ENCODE measurements at places on chromosomes 3 and 15.

- no peak overlapping the region for H3K27ac ChIP-seq
- DNase-seq: no peak
- no peaks in the 10 kb centered on the region for H3K36me3 ChIP-seq
- H3K4me1 ChIP-seq: no peaks in the 10 kb centered on the region
- no peaks in the 10 kb centered on the region for H3K27me3 ChIP-seq
Measured at GRCh38 chr3:163011596-163011995, 1515.0 kb downstream of the OTOL1 start.

GRCh38 chr3:59558906-59559720, 509.3 kb upstream of the CFAP20DC start:
- H3K4me3 ChIP-seq: no peak overlapping the region
- H3K4me1 ChIP-seq: peaks cover 4% of the 10 kb centered on the region
- no peaks in the 10 kb centered on the region for H3K36me3 ChIP-seq
- no peak overlapping the region for H3K27ac ChIP-seq

GRCh38 chr3:173502983-173503568, 105.5 kb downstream of the NLGN1 start:
- H3K27me3 ChIP-seq: no peaks in the 10 kb centered on the region
- H3K36me3 ChIP-seq: no peaks in the 10 kb centered on the region
- DNase-seq: no peak
- H3K27ac ChIP-seq: no peak overlapping the region

GRCh38 chr3:115475178-115476041, 147.9 kb upstream of the GAP43 start:
- no peak overlapping the region for H3K27ac ChIP-seq
- H3K4me1 ChIP-seq: no peaks in the 10 kb centered on the region
- no peak for DNase-seq
- H3K4me3 ChIP-seq: no peak overlapping the region
- H3K27me3 ChIP-seq: no peaks in the 10 kb centered on the region

DNA sequence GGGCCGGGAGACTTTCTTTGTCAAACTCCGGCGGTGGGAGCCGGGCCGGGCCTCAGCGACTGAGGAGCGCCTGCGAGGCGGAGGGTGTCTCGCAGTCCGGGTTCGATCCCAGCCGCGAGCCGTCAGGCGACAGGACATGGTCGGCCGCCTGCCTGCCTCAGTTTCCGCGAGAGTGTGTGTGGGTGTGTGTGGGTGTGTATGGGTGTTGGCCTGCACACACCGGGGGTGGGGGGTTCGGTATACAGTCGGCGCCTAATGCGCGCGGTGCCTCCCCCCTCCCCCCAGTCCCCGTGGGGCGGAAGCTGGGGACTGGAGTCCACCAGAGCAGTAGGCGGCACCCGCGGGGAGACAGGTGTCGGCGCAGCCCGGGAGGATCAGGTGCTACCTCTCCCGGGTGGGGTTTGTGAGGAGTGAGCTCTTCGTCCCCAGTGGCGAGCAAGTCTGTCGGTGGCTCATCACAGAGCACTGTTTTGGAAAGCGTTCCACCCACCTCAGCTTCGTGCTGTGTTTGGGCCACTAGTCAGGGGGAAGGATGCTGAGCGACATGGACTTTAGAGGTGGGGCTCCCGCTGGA, 246.3 kb downstream of the GOLGA6L6 start:
- DNase-seq: no peak
- no peak overlapping the region for H3K27ac ChIP-seq
- H3K4me3 ChIP-seq: no peak overlapping the region
- no peaks in the 10 kb centered on the region for H3K27me3 ChIP-seq

GRCh38 chr15:59847968-59848367, 156.1 kb upstream of the FOXB1 start:
- no peaks in the 10 kb centered on the region for H3K4me1 ChIP-seq
- H3K36me3 ChIP-seq: no peaks in the 10 kb centered on the region
- no peak overlapping the region for H3K27ac ChIP-seq
- DNase-seq: no peak

GRCh38 chr3:171489348-171489747, 29.1 kb upstream of the TNIK start:
- H3K36me3 ChIP-seq: no peaks in the 10 kb centered on the region
- H3K27me3 ChIP-seq: no peaks in the 10 kb centered on the region
- no peak overlapping the region for H3K4me3 ChIP-seq
- H3K27ac ChIP-seq: no peak overlapping the region
- DNase-seq: no peak
- no peaks in the 10 kb centered on the region for H3K4me1 ChIP-seq

DNA sequence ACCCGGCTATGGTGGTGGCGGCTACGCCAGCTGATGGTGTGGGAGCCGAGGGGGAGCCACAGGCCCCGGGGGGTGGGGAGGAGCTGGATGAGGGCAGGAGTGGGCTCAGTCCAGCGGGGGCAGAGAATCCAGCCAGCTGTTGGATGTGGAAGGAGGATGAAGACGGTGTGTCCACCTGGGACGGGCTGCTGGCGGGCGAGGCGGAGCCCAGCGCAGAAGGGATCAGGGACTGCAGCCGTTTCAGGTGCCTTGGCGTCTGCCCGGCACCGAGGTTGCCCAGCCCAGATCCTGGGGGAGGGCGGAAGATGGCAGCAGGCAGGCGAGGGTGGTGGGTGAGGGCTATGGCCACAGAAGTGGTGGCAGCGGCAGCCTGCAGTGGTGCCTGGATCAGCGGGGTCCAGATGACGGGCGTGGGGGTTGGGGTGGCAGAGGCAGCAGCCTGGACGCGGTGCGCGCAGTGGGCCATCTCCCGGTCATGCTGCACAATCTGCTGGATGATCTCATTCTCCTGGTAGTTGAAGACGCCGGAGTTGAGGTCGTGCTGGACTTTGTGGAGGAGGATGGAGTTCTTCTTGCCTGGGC, 45.3 kb downstream of the HCN4 start:
- no peak overlapping the region for H3K27ac ChIP-seq
- no peaks in the 10 kb centered on the region for H3K4me1 ChIP-seq
- H3K27me3 ChIP-seq: no peaks in the 10 kb centered on the region
- H3K4me3 ChIP-seq: no peak overlapping the region
- DNase-seq: no peak

- H3K4me1 ChIP-seq: no peaks in the 10 kb centered on the region
- no peaks in the 10 kb centered on the region for H3K36me3 ChIP-seq
- no peak overlapping the region for H3K4me3 ChIP-seq
- peak; percentile 13 for DNase-seq
Measured at GRCh38 chr3:120506828-120507774, 56.3 kb upstream of the FSTL1 start.

GRCh38 chr3:149292666-149293065, 40.8 kb downstream of the TM4SF18 start:
- H3K36me3 ChIP-seq: no peaks in the 10 kb centered on the region
- no peaks in the 10 kb centered on the region for H3K27me3 ChIP-seq
- H3K4me3 ChIP-seq: no peak overlapping the region
- H3K27ac ChIP-seq: no peak overlapping the region

DNA sequence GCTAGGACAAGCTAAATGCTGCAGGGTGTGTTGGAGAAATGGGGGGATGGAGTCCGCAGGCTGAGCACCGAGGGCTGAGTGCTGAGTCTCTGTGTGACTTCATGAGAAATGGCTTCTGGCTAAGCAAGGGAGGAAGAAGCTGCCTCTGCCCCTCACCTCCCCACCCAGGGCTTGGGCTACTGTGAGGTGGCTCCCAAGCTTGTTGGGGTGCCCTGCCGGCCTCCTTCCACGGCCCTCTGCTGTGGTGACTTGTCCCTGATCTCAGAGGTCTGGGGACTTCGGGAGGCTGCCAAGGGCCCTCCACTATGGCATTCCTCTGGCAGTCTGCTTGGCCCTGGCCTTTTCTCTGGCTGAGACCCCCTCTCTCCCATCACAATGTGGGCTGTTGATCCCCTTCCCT, 30.1 kb upstream of the RAD18 start:
- H3K4me1 ChIP-seq: no peaks in the 10 kb centered on the region
- H3K27me3 ChIP-seq: no peaks in the 10 kb centered on the region
- H3K36me3 ChIP-seq: no peaks in the 10 kb centered on the region
- H3K27ac ChIP-seq: no peak overlapping the region

GRCh38 chr3:30203301-30203700, 403.1 kb upstream of the TGFBR2 start:
- H3K4me1 ChIP-seq: no peaks in the 10 kb centered on the region
- no peaks in the 10 kb centered on the region for H3K27me3 ChIP-seq
- no peak overlapping the region for H3K4me3 ChIP-seq
- no peaks in the 10 kb centered on the region for H3K36me3 ChIP-seq
- no peak overlapping the region for H3K27ac ChIP-seq

GRCh38 chr3:141235661-141236171, 4.1 kb downstream of the PXYLP1 start:
- no peak overlapping the region for H3K4me3 ChIP-seq
- DNase-seq: no peak

GRCh38 chr3:18544146-18544545, 119.0 kb upstream of the SATB1 start:
- no peaks in the 10 kb centered on the region for H3K4me1 ChIP-seq
- no peaks in the 10 kb centered on the region for H3K36me3 ChIP-seq
- no peak for DNase-seq
- no peak overlapping the region for H3K4me3 ChIP-seq
- no peak overlapping the region for H3K27ac ChIP-seq
- H3K27me3 ChIP-seq: peaks cover 5% of the 10 kb centered on the region

DNA sequence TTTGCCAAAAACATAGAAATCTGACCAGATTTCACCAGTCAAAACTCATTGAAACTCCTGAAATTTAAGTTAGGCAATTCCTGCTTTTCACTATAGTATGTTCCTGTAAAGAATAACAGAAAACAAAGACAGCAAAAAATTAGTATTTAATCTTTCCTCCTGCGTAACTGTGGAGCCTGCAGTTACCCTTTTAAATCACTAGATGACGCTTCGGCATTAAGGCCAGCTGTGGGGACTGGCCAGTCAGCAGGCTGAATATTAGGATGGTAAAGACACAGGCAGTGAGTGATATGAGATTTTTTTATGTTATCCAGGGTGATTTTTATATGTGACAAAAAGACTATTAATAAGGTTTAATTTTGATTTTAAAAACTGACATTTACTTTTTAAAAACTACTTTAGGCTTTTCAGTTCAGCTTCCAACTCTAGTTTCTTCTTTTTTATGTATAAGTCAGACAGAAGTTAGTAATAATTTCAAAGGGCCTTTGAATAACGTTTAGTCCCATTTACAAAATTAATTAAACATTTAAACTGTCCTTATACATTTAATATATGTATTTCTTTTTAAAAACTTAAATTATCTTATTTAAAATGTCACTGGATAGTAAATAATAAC, 165.1 kb downstream of the PPM1L start:
- no peaks in the 10 kb centered on the region for H3K36me3 ChIP-seq
- no peak overlapping the region for H3K27ac ChIP-seq
- no peaks in the 10 kb centered on the region for H3K4me1 ChIP-seq
- H3K4me3 ChIP-seq: no peak overlapping the region
- H3K27me3 ChIP-seq: no peaks in the 10 kb centered on the region
- peak; percentile 21 for DNase-seq

DNA sequence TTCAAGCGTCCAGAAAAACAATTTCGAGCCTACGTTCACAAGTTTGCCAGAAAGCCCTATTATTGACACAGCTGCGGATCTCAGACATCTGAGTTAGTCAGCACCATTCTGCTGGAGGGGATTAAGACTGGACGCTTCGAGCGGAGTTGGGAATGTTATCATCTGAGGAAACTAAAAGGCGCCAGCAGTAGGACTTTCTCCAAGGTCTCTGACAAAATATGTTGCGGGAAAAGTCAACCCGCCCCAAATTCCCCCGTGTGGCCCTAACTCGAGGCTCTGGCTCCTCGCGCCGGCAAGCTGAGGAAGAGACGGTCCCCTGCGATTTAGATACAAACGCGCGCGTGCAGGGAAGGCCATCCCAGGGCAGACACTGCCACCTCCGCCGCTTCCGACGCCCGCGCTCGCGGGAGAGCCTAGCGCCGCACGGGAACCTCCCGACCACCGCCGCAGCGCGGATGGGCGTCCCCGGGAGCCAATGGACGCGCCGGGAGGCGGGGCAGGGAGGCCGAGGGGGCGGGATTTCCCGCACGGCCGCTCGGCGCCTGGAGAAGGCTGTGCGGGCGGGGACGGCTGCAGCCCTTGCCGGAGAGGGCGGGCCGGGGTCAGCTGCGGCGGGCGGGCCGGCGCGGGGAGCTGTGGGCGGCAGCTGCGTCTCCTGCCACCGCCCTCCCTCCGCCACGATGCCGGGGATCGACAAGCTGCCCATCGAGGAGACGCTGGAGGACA, at the start of gene APPL1:
TSS of gene APPL1 (plus strand) at position 526 of the 726 bp plus-strand sequence. CDS start at position 681, 155 bp downstream.
- no peaks in the 10 kb centered on the region for H3K27me3 ChIP-seq
- H3K4me3 ChIP-seq: peak within 1 kb of the TSS; percentile 70
- peaks cover 25% of the 10 kb centered on the region for H3K4me1 ChIP-seq
- H3K36me3 ChIP-seq: no peaks in the 10 kb centered on the region
- peak within 1 kb of the TSS; percentile 81 for H3K27ac ChIP-seq
- peak; percentile 75 for DNase-seq

- no peak overlapping the region for H3K27ac ChIP-seq
- H3K36me3 ChIP-seq: no peaks in the 10 kb centered on the region
- no peak overlapping the region for H3K4me3 ChIP-seq
- DNase-seq: peak; percentile 2
- no peaks in the 10 kb centered on the region for H3K27me3 ChIP-seq
Measured at GRCh38 chr3:24963762-24964625, 464.1 kb upstream of the RARB start.

- no peak overlapping the region for H3K27ac ChIP-seq
- no peaks in the 10 kb centered on the region for H3K4me1 ChIP-seq
- no peak overlapping the region for H3K4me3 ChIP-seq
- DNase-seq: no peak
- H3K36me3 ChIP-seq: no peaks in the 10 kb centered on the region
Measured at GRCh38 chr3:35291471-35292236, 347.7 kb upstream of the ARPP21 start.

DNA sequence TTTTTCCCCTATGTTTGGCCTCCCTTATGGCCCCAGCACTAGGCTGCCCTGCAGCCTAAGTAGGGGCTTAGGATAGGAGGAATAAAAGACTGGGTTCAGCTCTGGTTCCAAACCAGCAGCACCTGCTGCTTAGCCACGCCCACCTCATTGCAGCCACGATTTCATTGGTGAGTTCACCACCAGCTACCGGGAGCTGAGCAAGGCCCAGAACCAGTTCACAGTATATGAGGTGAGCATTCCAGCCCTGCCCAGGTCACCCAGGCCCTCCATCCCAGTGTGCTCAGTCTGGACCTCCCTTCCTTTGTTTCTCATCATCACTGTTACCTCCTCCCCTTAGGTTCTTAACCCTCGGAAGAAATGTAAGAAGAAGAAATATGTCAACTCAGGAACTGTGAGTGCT, 11.5 kb downstream of the CPNE9 start:
- DNase-seq: peak; percentile 6
- no peak overlapping the region for H3K4me3 ChIP-seq

GRCh38 chr15:92819278-92820235, 80.6 kb upstream of the CHD2 start:
- H3K27me3 ChIP-seq: no peaks in the 10 kb centered on the region
- H3K4me3 ChIP-seq: peak overlapping the region; percentile 58
- peaks cover 41% of the 10 kb centered on the region for H3K4me1 ChIP-seq
- no peak for DNase-seq

GRCh38 chr3:196987022-196987421, 18.4 kb upstream of the PIGZ start:
- peaks cover 4% of the 10 kb centered on the region for H3K4me1 ChIP-seq
- DNase-seq: no peak
- no peak overlapping the region for H3K4me3 ChIP-seq
- no peaks in the 10 kb centered on the region for H3K36me3 ChIP-seq
- H3K27me3 ChIP-seq: no peaks in the 10 kb centered on the region
- H3K27ac ChIP-seq: no peak overlapping the region

- H3K4me3 ChIP-seq: no peak overlapping the region
- no peaks in the 10 kb centered on the region for H3K36me3 ChIP-seq
- no peaks in the 10 kb centered on the region for H3K27me3 ChIP-seq
Measured at GRCh38 chr3:100880072-100880471, 113.1 kb downstream of the ABI3BP start.
